Hippocampal formation (tissue), 2 donors: ENCODE measurements at places on chromosomes 6 and 20.

GRCh38 chr20:22924046-22924737 lies 110.9 kb upstream of the SSTR4 start:
- no peak for DNase-seq

GRCh38 chr6:147366290-147366689 lies 142.2 kb upstream of the SAMD5 start:
- DNase-seq = no peak

- no peak for DNase-seq
Observed at GRCh38 chr20:53510262-53510661, 83.4 kb downstream of the ZNF217 start.

GRCh38 chr6:39563566-39564311 lies 161.5 kb downstream of the KIF6 start:
- DNase-seq = no peak

DNA sequence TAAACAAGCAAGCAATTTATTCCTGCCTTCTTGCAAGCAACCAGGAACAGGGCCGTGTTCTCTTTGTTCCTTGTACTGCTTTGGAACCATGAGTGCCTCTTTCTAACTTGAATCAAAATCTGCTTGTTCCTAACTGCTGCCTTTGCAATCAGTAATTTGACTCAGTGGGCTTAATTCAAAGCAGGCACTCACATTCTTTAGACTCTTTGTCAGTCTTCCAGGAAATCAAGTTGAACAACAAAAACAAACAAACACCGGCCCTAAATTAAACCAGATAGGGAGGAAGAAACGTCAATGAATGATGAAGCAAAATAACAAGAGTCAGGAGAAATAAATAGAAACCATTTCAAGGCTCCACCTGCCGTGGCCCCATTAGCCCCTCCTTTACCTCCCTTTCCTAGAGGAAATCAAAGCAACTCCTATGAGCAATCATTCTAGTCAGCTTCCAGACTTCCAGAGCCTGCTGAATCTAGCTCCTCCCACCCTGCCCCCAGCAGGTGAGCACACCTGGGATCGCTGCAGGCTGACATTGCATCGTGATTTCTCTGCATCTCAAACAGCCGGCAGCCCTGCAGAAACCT lies 582.2 kb upstream of the FLRT3 start:
- DNase-seq = no peak

GRCh38 chr6:68506911-68507310 lies 128.2 kb upstream of the ADGRB3 start:
- DNase-seq = no peak

- no peak for DNase-seq
Observed at GRCh38 chr6:70086806-70087205, 216.1 kb downstream of the COL9A1 start.

- DNase-seq = no peak
Observed at GRCh38 chr20:20096421-20096820, 44.1 kb downstream of the CFAP61 start.

- DNase-seq = no peak
Observed at GRCh38 chr6:4649728-4650127, 126.5 kb upstream of the CDYL start.

DNA sequence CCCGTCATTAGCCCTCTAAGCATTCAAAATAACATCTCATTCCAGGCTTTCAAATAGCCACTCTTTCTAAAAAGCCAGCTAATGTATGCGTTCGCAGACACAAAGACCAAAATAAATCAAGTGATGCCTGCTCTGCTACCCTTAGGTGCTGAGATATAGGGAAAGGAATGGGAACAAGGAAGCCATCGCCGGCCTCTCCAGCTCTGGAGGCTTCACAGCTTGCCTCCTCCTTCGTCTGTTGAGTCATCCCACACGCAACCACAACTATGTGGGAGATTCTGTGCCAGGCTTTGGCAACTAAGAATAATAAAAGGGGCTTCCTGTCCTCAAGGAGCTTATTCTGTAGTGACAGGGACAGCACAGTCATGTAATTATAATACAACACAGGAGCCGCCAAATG lies 27.3 kb upstream of the SLC22A23 start:
- DNase-seq = no peak

DNA sequence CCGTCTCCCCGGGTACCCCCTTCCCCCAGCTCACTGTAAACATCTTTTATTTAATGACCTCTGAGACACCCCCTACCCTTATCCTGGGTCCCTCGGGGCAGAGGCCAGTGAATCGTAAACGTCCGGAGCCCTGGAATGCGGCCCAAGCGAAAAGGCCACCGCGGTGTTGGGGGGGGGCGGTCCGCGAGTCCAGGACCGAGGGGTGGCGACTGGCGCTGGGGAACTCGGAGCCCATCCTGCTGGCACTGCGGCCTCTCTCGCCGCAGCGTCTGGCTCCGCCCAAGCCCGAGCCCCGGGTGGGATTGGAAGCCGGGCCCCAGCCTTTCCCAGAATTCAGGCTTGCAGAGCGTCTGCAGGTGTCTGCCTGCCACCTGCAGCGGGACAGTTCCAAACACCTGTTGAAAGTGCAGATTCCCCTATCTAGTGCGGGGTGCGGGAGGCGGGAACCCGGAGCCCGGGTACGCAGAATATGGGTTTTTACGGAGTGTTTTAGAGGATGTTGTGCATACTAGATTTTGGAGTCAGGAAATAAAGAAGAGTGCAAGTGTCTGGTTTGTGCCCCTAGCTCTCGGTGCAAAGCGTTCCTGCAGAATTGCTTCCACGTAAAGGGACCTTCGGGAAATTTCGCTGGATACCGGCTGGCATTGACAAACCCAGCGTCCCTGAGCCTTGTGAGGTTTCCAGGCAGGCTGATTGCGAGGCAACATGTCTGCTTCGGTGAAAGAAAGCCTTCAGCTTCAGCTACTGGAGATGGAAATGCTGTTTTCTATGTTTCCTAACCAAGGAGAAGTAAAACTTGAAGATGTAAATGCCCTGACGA lies 800 bp downstream of the RWDD2A start:
- no peak for DNase-seq

- DNase-seq = no peak
Observed at GRCh38 chr6:39214846-39215639, 14.2 kb downstream of the KCNK5 start.

DNA sequence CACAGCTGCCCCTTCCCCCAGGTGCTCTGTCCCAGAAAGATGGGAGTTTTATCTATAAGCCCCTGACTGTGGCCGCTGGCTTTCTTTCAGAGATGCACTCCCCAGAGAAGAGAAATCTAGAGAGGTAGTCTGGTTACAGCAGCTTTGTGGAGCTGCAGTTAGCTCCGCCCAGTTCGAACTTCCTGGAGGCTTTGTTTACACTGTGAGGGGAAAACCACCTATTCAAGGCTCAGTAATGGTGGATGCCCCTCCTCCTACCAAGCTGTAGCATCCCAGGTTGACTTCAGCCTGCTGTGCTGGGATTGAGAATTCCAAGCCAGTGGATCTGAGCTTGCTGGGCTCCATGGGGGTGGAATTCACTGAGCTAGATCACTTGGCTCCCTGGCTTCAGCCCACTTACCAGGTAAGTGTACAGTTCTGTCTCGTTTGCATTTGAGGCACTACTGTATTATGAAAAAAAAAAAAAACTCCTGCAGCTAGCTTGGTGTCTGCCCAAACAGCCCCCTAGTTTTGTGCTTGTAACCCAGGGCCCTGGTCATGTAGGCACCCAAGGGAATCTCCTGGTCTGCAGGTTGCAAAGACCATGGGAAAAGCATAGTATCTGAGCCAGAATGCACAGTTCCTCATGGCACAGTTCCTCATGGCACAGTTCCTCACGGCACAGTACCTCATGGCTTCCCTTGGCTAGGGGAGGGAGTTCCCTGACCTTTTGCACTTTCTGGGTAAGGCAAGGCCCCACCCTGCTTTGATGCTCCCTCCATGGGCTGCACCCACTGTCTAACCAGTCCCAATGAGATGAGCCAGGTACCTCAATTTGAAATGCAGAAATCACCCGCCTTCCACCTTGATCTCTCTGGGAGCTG lies 275.0 kb downstream of the CENPW start:
- no peak for DNase-seq

DNA sequence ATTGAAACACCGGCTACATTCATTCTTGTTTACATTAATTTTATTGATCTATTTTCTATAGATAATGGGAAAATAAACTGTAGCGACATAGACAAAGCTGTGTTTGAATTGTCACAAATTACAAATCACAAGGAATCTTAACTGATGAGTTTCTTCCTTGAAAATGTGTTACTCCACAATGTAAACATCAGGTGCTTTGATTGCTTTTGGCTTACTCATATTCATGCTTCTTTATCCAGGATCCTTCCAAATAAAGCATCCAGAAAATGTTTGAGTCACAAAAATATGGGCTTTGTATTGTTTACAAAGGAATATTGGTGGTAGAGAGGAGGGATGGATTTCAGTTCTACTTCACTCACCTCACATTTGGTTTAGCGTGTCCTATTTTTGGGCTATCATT lies 64.0 kb downstream of the BMP2 start:
- DNase-seq = no peak

DNA sequence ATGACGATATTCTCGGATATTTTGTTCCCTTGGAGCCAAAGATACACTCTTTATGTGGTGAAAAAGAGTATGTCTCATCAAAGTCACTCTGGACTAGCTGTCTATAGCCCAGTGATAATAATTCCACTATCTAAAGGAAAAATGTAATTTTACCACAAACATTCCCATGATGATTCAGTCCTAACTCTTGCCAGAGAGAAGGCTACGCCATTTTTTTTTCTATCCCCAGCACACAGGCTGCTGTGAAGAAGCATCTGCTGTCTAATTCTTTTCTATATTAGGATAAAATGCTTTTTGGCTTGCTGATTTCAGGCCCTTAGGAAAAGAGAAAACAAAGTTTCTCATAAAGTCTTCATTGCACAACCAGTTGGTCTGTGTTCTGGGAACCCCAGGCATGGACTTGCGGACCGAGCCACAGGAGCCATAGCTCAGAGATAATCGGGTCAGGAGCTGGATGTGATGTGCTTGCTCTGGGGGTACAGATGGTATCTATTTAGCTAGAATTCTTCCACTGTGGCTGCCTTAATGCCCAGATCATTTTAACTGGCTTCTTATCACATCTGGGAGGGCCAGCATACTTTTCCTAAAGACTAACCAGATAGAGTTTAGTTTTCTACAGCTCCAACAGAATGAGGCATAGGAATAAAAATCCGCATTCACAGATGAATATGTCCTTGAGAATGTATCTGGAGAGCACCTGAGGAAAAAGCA lies 683.7 kb upstream of the ID4 start:
- no peak for DNase-seq

DNA sequence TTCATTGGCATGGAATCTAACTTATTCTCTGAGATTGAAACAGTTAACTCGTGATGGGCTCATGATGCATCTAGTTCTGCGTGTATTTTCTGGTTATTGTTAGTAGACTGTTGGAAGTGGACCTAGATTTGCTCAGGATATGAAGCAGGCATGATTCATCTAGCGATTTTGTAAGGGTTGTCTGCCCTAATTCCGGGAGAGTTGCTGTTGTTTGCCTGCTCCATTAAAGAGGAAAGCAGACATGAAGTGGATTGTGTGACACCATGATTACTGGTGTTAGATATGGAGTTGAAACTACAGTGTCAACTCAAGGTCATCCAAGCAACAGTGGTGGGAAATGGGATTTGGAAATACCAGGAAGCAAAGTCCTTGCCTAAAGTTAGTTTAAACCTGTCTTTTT lies 41.0 kb downstream of the SOX4 start:
- no peak for DNase-seq

DNA sequence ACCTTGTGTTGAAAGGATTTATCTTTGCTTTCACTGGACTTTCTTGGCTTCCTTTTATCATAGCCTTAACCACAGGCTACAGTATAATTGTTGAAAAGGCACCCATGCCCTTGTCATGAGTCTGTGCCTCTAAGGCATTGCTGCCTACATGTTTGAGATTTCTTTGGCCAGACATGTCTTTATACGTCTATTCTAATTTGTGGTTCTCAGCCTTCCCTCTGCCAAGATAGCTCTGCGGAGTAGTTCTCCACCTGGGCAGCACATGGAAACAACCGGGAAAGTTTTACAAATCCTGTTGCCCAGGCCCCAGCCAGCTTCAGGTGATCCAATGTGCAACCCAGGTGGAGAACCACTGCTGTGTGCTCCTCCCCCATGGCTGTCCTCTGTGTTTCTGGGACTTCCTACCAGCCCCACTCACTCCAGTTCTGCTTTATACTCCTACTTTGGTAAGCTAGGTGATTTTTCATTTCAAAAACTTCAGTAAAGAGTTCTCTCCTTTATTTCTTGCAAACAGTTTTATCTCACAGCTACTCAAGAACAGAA lies 159.6 kb upstream of the MYLIP start:
- DNase-seq = no peak

DNA sequence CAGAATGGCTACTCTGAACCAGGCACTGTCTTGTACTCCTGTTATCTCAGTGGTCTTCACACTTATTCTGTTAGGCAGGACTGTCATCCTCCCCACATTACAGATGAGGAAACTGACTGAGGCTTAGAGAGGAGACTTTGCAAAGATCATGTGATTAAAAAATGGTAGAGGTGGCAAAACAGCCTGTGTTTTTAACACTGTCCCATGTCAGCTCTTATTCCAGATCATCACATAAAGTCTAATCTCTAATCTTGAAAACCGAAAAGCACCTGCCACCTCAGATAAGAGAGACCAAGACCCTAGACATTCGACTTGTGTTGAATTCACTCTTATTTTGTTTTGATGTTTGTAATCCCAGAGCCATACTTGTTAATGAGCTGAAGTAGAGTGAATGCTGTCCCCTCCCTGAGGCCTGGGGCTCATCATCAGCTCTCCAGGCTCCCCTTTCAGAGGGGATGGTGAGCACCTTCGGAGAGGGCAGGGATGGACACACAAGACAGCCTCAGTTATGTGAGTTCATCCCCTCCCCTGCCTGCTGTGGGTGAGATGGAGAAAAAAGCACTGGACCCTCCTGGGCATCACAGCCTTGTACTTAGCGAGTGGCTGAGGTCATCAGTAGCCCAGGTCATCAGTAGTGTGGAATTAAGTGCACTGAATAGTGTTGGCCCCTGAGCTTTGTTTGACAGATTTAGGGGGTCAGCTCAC lies 30.6 kb downstream of the MTHFD1L start:
- no peak for DNase-seq

DNA sequence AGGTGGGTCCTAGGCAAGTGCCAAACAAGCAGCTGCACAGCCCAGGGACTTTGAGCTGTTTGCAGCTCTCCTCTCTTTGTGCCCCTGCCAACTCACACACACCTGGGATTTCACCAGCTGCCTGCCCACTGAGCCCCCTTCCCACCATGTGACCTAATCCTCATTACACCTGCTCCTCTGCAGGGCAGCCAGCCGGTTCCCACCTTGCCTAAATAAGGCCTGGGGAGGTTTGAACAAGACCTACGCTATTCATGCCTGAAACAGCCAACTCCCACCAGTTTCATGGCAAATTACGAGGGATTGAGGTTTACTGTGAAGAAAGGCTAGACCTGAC lies 92.6 kb upstream of the SOX4 start:
- no peak for DNase-seq

- no peak for DNase-seq
Observed at GRCh38 chr6:46730921-46731461, 4.2 kb downstream of the PLA2G7 start.

GRCh38 chr20:18055261-18055660 lies 2.5 kb downstream of the OVOL2 start:
- DNase-seq = no peak

DNA sequence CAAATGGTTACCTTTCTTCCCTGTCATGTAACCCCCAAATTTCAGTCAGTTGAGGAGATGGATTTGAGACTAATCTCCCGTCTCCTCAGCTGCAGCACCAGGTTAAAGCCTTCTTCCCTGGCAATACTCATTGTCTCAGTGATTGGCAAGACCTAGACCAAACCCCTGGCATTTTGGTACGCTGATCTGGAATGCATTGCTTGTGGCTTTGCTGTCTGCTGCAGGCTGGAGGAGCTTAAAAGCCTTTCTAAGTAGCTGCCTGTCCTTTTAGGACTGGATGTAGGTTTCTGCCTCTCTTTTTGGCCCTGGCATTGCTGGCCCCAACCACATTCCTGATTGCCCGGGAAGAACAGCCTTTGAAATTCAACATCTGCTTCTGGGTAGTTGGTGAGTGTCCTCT lies 729.6 kb upstream of the GJE1 start:
- DNase-seq = no peak
